ENCODE measurements at places on chromosomes 2 and 18.
A peak's percentile ranks its signal among the peaks of the same experiment; 100 is the strongest.

GRCh38 chr18:21386523-21387240 lies 144.7 kb downstream of the GREB1L start:
- peak; percentile 54 for DNase-seq

DNA sequence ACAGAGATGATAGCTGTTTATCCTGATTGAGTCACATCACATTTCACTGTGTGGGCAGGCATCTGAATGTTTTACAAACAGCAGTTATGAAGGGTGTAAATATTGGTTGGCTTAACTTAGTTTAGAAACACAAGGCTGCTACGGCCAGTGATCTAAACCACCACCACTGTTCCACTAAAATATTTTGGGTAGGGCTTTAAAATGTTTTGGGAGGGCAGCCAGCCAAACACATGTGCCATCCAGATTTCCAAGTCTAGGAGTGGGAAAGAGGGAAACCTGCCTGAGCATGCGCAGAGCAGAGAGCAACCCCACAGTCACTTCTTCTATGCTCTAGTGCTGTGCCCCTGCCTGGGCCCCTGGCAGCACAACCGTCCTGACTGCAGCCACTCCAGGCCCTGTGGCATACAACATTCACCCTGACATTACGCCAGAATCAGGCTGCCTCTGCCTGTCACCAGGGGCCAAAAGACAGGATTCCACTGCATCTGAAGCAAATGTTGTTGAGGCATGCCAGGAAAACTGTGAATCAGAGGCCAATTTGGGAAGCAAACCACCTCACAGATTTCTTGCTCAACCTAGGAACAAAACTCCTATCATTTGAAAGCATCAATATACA lies 74.8 kb upstream of the COL5A2 start:
- no peak for DNase-seq

- DNase-seq: peak; percentile 42
Observed at GRCh38 chr2:162317861-162318327, 590 bp downstream of the IFIH1 start.

DNA sequence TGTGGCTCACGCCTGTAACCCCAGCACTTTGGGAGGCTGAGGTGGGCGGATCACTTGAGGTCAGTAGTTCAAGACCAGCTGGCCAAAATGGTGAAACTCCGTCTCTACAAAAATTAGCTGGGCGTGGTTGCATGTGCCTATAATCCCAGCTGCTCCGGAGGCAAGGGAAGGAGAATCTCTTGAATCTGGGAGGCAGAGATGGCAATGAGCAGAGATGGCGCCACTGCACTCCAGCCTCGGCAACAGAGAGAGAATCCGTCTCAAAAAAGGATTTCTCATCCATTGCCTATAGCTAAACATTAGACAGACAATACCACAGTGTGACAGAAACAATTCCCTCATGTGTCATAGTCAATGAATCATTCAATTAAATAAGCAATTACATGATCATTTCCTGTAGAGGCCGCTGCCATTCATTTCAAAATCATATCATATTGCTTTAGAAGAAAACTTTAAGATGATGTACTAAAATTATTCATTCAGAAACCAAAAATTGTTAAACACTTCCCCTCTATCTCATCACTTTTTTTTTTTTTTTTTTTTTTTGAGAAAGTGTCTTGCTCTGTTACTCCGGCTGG lies 69.5 kb upstream of the TGIF1 start:
- no peak for DNase-seq

- DNase-seq: no peak
Observed at GRCh38 chr2:21231985-21232384, 108.2 kb downstream of the TDRD15 start.

DNA sequence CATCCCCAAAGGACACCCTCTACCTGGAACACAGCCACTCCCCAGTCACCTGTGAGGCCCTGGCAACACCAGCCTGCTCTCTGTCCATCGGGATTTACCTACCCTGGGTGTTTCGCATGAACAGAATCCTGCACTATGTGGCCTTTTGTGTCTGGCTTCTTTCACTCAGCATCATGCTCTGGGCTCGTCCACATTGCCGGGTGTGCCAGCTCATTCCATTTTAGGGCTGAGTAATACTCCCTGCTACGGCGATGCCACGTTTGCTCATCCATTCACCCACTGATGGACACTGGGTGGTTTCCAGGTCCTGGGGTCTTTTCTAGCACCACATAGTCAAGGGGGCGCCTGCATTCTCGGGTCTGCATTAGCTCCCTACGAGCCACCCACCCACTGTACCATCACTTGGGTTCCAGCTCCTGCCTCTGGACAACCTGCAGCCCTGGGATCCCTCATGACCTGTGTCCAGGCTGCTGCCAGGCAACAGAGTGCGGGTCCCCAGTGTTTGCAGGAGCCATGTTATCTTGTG lies 22.0 kb downstream of the KCNF1 start:
- no peak for DNase-seq

GRCh38 chr2:117983040-117983439 lies 30.8 kb downstream of the CCDC93 start:
- DNase-seq: no peak

GRCh38 chr18:80229766-80230745 lies 17.3 kb downstream of the PARD6G start:
- no peak for DNase-seq

DNA sequence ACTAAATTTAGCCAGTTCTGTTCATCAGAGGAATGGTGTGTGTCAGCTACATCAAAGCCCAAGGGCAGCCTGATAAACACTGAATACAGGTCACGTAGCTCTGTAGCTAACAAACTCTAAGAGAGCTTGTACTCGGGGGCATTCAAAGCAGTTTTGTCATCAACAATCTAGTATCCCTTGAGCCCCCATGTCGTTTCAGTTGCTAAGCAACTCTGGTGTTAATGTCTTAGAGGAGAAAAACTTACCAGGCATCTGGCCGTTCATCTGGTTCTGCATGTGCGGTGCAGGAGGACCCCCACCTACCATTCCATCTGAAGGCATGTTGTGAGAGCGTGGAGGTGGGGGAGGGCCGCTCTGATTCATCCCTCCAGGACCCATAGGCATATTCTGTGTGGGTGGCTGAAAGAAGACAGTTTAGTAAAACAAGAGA lies 33.1 kb downstream of the SS18 start:
- DNase-seq: no peak

GRCh38 chr2:225668606-225669266 lies 269.2 kb downstream of the NYAP2 start:
- peak; percentile 71 for DNase-seq

GRCh38 chr2:46535360-46535759 lies 56.0 kb downstream of the TMEM247 start:
- no peak for DNase-seq

DNA sequence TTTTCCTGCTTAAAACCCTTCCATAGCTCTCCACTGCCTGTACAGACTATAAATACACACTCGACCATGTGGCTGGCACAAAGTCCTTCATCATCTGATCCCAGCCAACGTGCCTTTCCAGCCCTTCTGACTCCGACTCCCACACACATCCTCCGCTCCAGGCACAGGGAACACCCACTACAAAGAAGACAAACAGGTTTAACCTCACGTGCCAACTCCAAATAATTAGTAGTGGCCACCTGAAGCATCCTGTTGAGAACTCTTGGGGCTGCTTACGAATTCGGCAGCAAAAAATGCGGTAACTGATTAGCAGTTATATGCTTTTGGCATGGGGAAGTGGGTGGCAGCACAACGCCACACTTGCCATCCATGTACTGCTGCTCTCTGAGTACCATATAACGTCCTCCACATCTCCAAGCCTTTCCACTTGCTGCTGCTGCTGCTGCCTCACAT lies 12.1 kb downstream of the SPIRE1 start:
- peak; percentile 43 for DNase-seq

DNA sequence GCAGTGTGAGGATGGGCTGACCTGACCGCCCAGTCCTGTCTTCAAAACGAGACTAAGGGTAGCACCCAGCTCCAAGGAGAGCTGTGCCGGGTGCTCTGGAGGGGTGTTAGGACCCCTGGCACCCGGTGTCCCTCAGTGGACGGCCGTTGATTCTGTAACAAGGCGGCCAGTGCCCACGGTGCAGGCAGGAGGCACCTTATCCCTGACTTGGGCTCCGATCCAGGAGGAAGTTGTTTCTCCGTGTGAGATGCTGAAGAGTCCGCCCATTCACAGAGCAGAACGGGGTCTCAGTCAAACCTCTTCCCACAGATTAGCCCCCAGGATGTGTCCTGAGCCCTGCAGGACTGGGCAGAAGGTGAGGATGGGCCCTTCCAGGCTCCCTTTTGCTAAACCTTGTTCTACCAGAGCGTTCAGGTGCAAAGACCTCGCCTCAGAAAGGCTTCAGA lies 123.0 kb downstream of the NFATC1 start:
- DNase-seq: no peak

GRCh38 chr2:239394346-239394945 lies 6.4 kb downstream of the HDAC4 start:
- DNase-seq: no peak

- DNase-seq: peak; percentile 70
Observed at GRCh38 chr2:8754106-8754776, 72.4 kb downstream of the ID2 start.

DNA sequence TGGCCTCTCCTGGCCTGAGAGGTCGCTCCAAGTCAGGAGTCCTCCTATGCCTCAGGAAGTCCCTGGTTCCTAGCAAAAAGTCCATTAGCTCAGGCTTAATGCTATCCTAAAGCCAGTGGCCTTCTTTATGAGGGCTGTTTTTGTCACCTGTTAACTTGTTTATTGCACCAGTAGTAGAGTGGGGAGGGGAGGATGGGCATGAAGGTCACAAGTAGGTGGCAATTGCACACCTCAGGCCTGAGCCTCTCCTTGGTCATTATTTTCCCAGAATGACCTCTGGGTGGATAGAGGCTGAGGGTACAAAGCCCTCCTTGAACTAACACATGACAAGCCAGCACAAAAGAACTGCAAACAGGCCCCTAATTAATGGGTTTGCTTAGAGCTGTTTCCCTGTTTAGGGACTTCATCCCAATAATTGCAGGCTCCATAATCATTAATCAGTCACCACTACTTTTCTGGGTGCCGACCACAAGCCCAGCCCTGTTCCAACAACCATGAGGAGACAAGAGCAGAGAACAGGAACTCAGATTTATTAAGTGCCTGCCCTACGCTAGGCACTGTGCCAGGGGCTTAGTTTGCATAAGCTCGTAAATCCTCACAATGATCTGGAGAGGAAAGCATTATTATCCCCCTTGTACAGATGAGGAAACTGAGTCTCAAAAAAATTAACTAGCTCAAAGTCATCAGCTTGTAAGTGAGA lies 123.0 kb upstream of the PKDCC start:
- no peak for DNase-seq

GRCh38 chr2:188285049-188285448 lies 6.6 kb upstream of the GULP1 start:
- no peak for DNase-seq

- no peak for DNase-seq
Observed at GRCh38 chr2:44326548-44327264, 34.6 kb downstream of the PREPL start.

DNA sequence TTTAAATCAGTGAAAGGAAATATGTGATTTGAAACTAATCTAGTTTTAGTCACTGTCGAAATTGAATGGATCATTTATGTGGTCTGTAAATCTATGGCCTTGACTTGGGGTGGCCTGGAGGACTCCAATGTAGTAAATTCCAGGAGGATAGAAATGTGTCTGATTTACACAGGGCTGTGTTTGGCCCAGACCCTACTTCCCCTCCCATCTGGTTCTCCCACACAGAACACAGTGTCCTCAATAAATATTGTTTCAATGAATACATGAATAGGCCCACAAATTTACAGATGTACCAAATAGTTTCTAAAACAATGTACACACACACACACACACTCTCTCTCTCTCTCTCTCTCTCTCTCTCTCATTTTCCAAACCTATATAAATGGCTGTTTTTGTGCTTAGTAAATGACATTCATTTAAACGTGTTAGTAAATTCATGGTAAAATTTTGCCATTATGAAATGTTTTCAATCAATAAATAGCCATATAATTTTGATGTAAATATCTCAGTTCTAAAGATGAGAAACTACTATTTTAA lies 1.9 kb downstream of the CCDC68 start:
- DNase-seq: no peak

- DNase-seq: no peak
Observed at GRCh38 chr2:173441222-173441621, 86.5 kb downstream of the CDCA7 start.

Measured in COR-L47 (cell line).